ENCODE measurements at places on chromosomes 6 and 20.

GRCh38 chr6:6747371-6747770 lies 158.9 kb downstream of the LY86 start:
- DNase-seq, result no peak

DNA sequence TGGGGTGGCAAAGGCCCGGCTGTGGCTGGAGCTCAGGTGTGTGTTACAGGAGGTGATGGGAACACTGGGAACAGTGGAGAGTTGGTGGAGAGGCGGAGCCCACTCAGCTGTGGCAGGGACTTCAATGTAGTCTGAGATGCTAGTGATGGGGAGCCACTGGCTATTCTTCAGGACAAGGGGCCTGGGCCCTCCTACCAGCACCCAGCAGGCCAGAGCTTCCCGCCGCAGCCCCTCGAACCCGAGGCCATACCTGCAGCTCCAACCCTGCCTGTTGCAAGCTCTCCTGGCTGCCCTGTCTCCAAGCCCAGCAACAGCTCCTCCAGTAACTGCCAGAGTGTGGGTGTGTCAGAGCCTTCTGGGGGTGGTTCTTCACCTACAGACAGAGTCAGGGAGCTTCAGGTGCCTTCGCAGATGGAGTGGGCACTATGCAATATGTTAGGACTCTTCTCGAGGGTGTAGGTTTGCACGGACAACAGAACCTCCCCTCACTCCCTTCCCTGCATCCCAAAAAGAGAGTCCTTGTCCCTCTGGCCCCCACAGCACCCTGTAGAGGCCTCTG lies 146.2 kb upstream of the MLN start:
- no peak for DNase-seq

GRCh38 chr6:3195695-3196497 lies 31.6 kb downstream of the TUBB2B start:
- no peak for DNase-seq

DNA sequence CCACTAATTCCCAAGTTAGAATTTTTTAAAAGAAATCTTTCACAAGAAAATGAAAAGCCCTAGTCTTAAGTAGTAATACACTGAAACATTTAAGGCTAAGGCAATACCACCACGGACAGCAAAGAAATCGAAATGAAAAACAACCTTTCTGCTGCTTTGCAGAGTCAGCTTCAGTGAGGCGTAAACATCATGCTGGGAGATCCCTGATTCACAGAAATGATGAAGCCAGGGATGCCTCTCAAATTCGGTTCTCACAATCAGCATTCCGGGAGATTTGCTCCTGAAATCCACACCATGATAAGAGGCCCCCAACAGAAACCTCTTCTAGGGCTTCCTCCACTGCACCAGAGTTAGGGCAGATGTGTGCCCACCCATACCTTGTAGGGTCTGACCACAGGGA lies 18.6 kb downstream of the RRBP1 start:
- DNase-seq, result no peak

GRCh38 chr20:25247518-25247955 lies 348 bp upstream of the PYGB start:
- no peak for DNase-seq

GRCh38 chr20:58223358-58223941 lies 5.0 kb downstream of the ANKRD60 start:
- DNase-seq, result no peak

GRCh38 chr20:38300438-38300837 lies 3.5 kb upstream of the BPI start:
- DNase-seq, result no peak

DNA sequence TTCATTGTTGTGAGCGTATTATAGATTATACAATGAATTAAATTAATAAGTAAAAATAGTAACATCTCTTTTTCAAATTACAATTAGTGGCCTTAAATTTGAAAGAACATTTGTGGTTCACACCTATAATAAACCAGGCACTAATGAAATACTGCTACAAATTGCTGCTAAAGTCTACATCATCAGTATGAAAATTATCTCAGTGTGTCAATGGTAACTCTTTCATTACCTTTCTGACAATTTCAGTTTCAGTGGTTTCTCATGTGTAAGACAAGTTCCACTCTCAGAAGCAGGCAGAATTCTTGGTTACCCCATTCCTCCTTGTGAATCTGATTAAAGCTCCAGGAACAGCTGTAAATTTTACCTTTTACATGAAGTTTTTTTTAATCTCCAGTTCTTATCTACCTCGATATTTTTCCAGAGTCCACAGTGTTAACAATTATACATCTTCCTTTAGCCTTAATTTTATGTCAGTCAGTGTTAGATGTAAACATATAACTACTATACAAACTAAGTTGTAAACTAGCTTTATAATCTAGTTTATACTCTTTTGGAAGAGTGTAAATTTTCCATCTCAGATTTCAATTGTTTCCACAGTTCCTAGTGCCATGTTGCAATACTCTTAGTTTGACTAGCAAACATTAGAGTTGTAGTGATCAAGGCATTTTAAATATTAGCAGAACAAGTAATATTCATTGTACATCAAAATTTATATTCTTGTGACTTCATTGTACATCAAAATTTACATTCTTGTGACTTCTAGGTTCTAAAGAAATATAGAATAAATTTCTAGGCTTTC lies 1038.4 kb downstream of the EPHA7 start:
- DNase-seq, result no peak

- DNase-seq, result no peak
Observed at GRCh38 chr6:33424855-33425667, 5.2 kb downstream of the SYNGAP1 start.

DNA sequence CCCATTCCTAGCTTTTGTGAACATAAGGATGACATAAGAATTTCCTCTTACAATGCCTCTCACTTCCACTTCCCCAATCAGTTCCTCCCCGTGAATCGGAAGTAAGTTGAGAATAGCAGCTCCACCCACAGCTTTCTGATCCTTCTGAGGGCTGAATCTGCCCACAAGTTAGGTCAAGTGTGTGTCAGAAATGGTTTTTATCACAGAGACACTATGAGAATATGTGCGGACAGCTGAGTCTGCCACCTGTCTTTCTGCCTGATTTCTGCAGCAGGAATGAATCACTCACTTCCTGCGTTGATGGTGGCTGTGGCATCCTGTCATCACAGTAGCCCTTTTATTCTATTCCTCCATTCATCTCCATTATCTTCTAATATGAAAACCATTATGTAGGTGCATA lies 70.2 kb downstream of the RIN2 start:
- peak; percentile 6 for DNase-seq

DNA sequence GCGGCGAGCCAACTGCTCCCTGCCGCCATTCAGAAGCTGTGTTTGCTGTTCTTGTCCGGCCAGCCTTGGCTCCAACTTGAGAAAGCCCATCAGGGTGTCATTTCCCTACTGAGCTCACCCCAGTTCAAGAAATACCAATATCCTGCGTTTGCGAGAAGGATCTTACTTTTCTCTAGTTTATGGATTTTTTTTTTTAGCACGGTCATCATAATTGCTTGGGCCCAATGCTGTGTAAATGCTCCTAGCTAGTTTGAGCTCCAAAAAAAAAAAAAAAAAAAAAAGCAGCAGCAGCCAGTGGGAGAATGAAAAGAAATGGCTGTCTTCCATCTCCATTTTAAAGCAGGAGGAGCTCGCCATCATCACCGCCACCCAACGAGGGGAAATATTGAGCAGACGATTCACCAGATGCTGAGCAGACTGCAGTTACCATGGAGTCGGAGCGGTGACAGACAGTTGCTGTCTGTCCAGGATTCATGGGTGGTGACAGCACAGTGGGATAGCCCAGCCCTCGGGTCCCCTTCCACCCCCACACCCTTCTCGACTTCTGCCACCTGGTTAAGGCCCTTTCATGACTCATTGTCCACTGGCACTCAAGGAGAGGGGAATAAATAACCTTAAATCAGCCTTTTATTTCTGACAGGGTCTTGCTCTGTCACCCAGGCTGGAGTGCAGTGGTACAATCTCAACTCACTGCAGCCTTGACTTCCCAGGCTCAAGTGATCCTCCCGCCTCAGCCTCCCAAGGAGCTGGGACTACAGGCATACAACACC lies 132.4 kb upstream of the SNX9 start:
- DNase-seq, result no peak

DNA sequence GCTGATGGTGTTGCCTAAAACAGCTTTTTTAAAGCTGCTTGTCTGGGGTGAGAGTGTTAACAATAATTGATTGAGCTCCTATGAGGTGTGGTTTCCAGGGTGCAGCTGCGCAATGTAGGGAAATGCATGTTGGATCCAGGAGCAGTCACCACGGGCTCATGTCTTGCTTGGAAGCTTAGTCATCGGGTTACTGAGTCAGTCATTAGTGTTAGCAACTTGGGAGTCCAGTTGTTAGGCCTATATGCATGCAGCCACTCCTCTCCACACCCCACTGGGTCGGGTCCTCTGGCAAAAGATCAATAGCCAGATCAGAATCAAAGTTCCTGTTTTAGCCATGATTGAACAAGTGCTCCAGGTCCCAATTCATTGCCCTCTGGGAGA lies 271.7 kb upstream of the CHD6 start:
- DNase-seq, result no peak

DNA sequence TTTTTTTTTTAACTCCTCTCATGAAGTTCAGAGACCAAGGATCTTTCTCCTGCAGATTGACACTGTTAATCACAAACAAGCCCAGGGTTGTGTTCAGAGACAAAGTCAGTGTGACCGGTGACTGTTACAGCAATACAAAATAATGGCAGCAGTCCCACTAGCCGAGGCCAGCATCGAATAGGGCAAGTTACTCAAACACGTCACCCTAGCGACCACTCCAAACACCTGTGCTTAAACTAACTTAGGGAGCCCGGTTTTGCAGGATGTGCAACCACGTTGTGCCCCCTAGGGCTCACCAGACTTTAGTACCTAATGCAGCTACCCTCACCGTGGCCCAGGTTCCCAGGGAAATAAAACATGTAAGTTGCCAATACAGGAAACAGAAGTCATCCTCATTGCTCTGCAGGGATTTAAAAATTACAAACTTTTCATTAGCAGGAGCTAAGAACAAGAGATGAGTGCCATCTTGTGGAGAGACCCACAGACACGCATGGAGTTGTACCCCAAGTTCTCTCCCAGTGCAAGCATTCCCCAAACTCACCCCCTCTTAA lies 38.1 kb downstream of the FAM50B start:
- DNase-seq, result no peak

- DNase-seq, result no peak
Observed at GRCh38 chr6:99189823-99190721, 159.4 kb downstream of the FAXC start.

DNA sequence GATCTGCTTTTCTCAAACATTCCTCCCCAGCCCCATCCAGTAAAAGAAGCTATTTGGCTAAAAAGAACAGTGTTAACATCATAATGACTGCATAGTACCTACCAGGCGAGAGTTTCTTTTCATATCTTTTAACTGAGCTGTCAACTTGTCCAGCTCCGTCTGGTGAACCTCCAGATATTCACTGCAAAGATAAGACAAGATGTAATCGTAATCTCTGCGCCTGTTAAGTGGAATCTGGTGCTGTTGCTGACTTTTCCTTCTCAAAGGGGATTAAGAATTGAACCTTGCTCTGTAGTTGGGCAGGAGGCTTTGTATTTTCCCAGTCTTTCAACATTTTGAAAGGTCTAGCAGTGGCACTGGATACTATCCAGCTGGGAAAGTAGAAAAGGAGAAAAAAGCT lies 63.0 kb downstream of the RIPOR2 start:
- DNase-seq, result no peak

GRCh38 chr6:130466748-130467061 lies 100.9 kb downstream of the TMEM200A start:
- no peak for DNase-seq

- DNase-seq, result no peak
Observed at GRCh38 chr6:107319906-107320530, 139.3 kb downstream of the PDSS2 start.

GRCh38 chr20:38165089-38165965 lies at the start of gene TGM2:
TGM2 (minus strand) TSS chr20:38165270; CDS start chr20:38165198, 72 bp downstream.
- no peak for DNase-seq

- DNase-seq, result no peak
Observed at GRCh38 chr20:60895363-60896079, 356.5 kb upstream of the CDH4 start.

DNA sequence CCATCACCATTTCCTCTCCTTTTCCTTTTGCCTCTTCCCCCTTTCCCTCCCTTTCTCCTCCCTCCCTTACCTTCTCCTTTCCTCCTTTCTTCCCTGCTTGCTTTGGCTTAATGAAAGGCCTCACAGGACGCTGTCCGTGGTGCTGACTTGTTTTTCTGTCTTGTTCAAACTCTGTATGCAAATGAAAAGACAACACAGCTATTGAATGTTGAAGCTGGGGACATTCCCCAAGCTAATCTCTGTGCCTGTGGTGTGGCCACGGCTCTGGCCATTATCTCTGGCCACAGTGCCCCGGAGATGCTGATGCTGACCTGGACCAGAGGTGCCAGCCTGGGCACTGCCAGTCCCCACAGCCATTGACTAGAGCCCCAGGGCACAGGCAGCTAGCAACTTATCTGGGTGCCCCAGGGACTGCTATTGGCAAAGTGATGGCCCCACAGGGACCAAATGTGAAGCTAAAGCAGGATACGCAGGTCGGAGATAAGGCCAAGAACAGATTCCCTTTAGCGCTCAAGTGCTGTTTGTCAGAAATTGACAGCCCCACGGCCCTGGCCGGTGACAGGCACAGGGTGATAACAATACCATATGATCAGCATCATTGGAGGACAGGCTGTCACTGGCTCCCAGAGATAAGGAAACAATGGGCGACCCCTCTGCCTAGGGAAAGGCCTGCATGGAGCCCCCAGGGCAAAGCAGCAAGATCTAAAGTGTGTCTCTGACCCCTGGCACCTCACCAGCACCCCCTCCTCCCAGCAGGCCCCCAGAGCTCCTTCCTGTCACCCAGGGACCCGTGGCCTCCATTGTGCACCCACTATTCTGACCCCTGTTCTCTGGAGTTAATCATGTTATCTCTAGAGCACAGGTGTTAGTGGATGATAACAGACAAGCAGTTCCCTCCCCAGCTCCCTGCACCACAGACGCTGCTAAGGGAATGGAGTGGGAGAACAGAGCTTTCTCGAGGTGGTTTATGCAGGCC lies 31.6 kb upstream of the SLC32A1 start:
- no peak for DNase-seq

DNA sequence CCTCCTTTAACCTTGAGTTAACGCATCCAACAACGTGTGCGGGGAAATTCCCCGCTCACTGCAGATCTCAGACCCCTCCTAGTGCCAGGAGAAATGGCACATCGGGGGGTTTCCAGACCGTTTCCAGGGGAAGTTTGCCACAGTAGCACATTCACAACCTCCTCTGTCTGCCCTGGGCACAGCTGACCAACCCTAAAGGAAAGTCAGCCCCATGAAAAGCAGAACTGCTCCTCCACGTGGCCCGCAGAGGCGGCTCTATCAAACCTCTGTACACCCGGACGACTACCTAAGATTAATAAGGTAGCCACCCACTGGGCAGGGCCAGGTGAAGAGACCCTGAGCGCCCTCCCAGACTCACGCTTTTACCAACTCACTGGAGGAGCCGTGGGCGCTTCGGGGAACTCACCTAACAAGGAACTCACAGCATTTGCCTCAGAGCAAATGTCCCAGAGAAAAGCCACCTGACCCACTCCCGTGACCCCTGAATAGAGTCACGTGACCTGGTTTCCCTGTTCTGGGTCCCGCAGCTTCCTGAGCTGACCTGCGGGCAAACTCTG lies 93.1 kb downstream of the PRND start:
- no peak for DNase-seq

- no peak for DNase-seq
Observed at GRCh38 chr6:68182386-68182785, 452.7 kb upstream of the ADGRB3 start.

- no peak for DNase-seq
Observed at GRCh38 chr6:118280210-118280609, 267.9 kb upstream of the PLN start.

- DNase-seq, result no peak
Observed at GRCh38 chr6:162100096-162100495, 627.5 kb downstream of the PRKN start.

GRCh38 chr6:73030257-73030656 lies 195.0 kb downstream of the KHDC1L start:
- no peak for DNase-seq

Data from COR-L47 (cell line).